Pancreas (tissue), 10 donors: ENCODE measurements at places on chromosomes 7 and 10.

DNA sequence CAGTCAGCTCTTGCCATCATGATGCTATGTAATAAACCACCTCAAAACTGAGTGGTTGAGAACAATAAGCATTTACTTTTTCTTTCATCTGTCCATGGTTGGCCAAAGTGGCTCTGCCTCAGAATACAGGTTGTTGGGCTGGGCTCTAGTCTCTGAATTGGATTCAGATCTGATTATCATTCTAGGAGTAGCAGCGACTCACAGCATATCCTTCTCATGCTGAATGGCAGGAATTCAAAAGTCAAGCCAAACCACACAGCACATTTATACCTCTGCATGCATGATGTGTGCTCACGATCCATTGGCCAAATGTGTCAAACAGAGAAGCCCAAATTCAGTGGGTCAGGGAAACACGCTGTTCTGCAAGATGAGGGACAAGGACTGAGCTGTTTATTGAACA, 13.6 kb upstream of the GALNT11 start:
- no peaks in the 10 kb centered on the region for H3K36me3 ChIP-seq
- DNase-seq = no peak
- no peak overlapping the region for H3K27ac ChIP-seq
- H3K27me3 ChIP-seq = no peaks in the 10 kb centered on the region

GRCh38 chr10:93060887-93061593, 442 bp downstream of the CYP26C1 start:
- H3K36me3 ChIP-seq = no peaks in the 10 kb centered on the region
- no peak overlapping the region for H3K27ac ChIP-seq
- peaks cover 3% of the 10 kb centered on the region for H3K4me1 ChIP-seq
- H3K4me3 ChIP-seq = no peak overlapping the region

- no peaks in the 10 kb centered on the region for H3K36me3 ChIP-seq
- no peak overlapping the region for H3K27ac ChIP-seq
- H3K4me3 ChIP-seq = no peak overlapping the region
- H3K27me3 ChIP-seq = no peaks in the 10 kb centered on the region
- H3K4me1 ChIP-seq = no peaks in the 10 kb centered on the region
Observed at GRCh38 chr10:43824934-43825333, 176.3 kb upstream of the ZNF32 start.

- H3K36me3 ChIP-seq = no peaks in the 10 kb centered on the region
- H3K4me3 ChIP-seq = peak overlapping the region; percentile 90
- H3K27ac ChIP-seq = peak overlapping the region; percentile 79
Observed at GRCh38 chr7:92527300-92528187, 776 bp downstream of the PEX1 start.

- H3K36me3 ChIP-seq = no peaks in the 10 kb centered on the region
- no peak overlapping the region for H3K27ac ChIP-seq
- H3K4me3 ChIP-seq = no peak overlapping the region
- H3K4me1 ChIP-seq = no peaks in the 10 kb centered on the region
Observed at GRCh38 chr10:17430647-17431355, 23.6 kb downstream of the ST8SIA6 start.

- H3K27me3 ChIP-seq = no peaks in the 10 kb centered on the region
- peak; percentile 30 for DNase-seq
- no peaks in the 10 kb centered on the region for H3K36me3 ChIP-seq
- peaks cover 4% of the 10 kb centered on the region for H3K4me1 ChIP-seq
- H3K4me3 ChIP-seq = no peak overlapping the region
Observed at GRCh38 chr7:947391-948210, 6.9 kb downstream of the ADAP1 start.

DNA sequence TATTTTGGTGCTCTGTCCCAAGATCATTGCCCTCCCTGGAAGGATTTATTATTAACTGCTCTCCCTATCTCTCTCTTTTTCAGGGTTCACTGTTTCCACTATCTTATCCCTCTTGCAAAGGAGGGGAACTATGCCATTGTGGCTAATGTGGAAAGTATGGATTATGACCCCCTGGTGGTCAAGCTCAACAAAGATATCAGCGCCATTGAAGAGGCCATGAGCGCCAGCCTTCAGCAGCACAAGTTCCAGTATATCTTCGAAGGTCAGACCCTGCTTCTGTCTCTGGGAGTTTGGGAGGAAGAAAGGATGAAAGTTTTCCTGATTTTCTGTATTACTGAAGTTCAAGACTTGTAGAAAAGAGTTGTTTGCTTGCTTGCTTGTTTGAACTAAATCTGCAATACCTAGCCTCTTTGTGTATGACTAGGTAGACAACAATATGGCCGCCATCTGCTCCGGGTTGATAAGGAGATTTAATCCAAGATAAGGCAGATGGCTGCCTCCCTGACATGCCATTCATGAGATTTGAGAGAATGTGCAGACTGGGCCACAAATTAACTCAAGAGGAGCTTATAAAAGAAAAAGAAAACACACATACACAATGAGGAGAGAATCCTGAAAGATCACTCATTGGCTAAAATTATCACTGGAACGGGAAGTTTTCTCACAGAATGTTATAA, 122.2 kb upstream of the LRGUK start:
- DNase-seq = no peak
- no peaks in the 10 kb centered on the region for H3K27me3 ChIP-seq
- no peak overlapping the region for H3K4me3 ChIP-seq
- H3K27ac ChIP-seq = no peak overlapping the region
- no peaks in the 10 kb centered on the region for H3K36me3 ChIP-seq
- no peaks in the 10 kb centered on the region for H3K4me1 ChIP-seq
